Mesenchymal stem cell (in vitro differentiated cells and primary cell): ENCODE measurements at places on chromosomes 1 and 21.

- DNase-seq = no peak
Measured at GRCh38 chr1:213940947-213941346, 46.8 kb upstream of the PROX1 start.

- DNase-seq = no peak
Measured at GRCh38 chr1:24541711-24542346, 14.1 kb upstream of the NCMAP start.

DNA sequence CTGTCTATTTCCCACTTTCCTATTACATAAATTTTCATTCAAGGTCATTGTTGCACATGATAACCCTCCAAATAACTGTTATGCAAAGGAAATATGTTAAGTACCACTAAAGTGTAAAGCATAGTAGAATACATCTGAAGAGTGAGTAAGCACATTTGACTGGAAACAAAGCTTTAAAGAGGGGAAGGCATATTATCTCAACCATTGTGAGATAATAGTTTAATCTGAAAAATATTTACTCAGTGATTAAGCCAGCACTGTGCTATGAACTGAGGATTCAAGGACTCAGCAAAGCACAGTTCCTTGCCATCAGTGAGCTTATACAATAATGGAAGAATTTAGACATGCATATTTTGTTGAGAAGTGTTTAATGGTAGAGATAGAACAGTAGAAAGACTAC lies 127.4 kb downstream of the HMCN1 start:
- no peak for DNase-seq

GRCh38 chr1:27632387-27633297 lies 2.3 kb downstream of the FGR start:
- DNase-seq = no peak

DNA sequence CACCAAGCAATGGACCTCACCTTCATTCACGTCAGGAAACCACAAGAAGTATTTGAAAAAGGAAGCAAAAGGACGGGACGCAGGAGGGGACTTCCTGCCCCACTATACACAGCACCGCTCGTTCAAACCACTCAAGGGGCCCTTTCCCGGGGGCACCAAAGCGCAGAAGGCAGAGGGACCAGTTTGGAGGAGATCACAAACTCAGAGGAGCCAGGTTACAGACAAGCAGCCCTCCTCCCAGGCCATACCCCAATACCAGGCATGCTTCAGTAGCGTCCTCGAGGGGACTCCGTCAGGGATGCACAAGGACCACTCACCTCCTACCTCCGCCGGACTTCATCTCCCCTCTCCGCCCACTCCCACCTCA lies 685 bp downstream of the CRTC2 start:
- peak; percentile 35 for DNase-seq

GRCh38 chr1:221200464-221200863 lies 321.2 kb downstream of the HLX start:
- no peak for DNase-seq

- no peak for DNase-seq
Measured at GRCh38 chr1:24486331-24487065, 16.1 kb upstream of the RCAN3 start.

GRCh38 chr1:85313888-85314696 lies 37.7 kb upstream of the BCL10 start:
- DNase-seq = peak; percentile 76

GRCh38 chr1:2115008-2115641 lies 64.9 kb downstream of the PRKCZ start:
- no peak for DNase-seq

DNA sequence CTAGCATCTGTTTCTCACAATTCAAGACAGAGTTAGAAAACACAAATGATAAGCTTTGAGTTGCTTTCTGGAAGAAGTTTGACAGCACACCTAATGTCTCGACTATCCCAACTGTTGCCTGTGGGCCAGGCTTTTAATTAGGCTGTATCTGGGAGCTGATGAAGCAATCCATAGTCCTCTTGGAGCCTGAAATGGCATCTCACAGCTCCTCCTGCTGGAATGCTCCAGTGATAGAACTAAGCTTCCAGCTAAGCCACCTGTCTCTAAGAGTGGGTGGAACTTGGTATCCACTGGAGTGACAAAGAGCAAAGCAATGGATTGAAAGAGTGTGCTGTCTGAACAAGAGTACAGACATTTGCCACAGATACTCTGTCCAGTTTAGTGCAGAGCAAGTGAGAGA lies 605.3 kb upstream of the NR5A2 start:
- DNase-seq = peak; percentile 60

DNA sequence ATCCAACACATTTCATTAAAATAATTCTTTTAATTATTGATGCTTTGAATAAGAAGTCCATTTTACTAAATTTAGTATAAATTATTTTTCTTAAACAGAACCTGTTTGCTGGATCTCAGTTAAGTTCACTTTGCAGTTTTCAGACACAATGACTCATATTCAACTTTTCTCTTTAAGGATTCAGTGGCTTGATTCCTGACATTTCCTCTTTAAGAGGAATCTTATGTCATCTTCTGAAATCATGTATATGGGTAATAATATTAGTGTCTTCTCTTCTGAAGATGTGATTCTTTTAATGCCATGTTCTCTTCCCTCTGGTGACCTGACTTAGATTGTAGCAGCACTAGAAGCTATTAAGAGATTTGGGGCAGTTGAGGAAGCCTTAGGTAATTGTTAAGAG lies 12.6 kb downstream of the CREG1 start:
- DNase-seq = no peak

DNA sequence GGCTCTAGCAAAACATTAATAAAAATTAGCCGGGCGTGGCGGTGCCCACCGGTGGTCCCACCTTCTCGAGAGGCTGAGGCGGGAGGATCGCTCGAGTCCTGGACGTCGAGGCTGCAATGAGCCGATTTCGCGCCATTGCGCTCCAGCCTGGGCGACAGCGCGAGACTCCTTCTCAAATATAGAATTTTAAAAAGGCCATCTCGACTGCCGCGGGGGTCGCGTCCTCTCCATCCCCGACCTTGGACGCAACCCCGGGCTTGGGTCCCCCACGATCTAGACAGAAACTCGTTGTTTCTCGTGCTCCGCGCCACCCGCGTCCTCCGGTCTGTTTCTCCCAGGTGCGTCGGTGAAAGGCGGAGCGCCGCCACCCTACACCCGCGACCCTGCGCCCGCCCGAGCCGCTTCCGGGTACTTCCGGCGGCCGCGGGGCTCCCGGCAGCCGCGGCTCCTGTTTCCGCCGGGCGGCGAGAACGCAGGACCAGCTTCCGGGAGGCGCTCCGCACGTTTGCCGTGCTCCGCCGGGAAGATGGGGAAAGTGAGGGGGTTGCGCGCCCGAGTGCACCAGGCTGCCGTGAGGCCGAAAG lies at the start of gene SLX9:
Gene SLX9, plus strand, starts transcription at position 498 of the 584 bp plus-strand sequence. Its CDS starts 29 bp downstream, at position 527.
- peak; percentile 73 for DNase-seq

DNA sequence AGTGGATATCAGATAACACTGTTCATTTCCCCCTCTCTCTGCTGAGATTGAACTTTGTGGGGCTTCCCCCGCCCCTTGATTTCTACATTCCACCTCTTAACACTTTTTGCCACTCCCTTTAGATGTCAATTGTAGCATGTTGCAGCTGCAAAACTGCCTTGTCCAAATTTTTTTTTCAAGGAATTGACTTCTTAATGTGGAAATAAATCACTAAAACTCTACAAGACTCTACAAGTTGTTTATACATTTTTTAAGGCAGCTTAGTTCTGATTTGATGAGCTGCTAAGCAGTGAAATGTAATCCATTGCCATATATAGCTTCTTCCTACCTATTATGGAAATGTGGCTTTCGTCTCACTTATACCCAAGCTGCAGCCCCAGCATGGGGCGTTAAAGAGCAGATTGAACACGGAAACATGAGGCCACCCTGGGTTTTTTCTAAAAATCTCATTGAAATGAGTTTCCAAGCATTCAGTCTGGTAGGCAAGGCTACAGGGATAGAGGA lies 132.2 kb downstream of the SYT2 start:
- peak; percentile 65 for DNase-seq

DNA sequence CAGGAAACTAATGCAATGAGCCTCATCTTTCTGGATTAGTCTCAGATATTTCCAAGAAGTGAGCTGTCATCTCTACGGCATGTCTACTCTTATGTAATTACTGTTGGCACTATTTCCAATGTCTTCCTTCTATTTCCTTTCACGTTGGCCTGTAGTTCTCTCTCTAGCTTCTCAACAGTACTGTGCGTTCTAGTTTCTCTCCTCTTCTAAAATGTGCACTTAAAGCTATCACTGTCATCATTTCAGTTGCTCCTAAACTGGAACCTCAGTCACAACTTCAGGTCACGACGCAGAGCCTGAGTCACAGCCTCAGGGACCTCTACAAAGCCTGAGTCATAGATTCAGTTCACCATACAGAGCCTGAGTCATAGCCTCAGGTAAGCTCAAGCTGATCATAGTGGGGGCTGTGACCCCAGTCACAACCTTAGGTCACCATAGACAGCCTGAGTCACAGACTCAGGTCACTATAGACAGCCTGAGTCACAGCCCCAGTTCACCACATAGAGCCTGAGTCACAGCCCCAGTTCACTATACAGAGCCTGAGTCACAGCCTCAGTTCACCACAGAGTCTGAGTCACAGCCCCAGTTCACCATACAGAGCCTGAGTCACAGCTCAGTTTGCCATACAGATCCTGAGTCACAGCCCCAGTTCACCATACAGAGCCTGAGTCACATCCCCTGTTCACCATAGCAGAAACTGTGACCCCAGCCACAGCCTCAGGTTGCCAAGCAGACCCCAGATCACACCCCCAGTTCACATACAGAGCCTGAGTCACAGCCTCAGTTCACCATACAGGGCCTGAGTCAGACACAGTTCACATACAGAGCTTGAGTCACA lies 13.0 kb downstream of the WNT9A start:
- peak; percentile 69 for DNase-seq

GRCh38 chr21:39265603-39266002 lies 47.8 kb downstream of the BRWD1 start:
- no peak for DNase-seq

- DNase-seq = peak; percentile 79
Measured at GRCh38 chr1:16078925-16079656, 5.6 kb upstream of the FAM131C start.

GRCh38 chr1:151990856-151991198 lies 2.8 kb downstream of the S100A10 start:
- peak; percentile 77 for DNase-seq

DNA sequence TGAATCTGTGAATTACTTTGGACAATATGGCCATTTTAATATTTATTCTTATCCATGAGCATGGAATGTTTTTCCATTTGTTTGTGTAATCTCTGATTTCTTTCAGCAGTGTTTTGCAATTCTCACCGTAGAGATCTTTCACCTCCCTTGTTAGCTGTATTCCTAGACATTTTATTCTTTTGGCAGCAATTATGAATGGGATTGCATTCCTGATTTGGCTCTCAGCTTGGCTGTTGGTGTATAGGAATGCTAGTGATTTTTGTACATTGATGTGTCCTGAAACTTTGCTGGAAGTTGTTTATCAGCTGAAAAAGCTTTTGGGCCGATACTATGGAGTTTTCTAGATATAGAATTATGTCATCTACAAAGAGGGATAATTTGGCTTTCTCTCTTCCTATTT lies 44.2 kb upstream of the NEGR1 start:
- DNase-seq = no peak

DNA sequence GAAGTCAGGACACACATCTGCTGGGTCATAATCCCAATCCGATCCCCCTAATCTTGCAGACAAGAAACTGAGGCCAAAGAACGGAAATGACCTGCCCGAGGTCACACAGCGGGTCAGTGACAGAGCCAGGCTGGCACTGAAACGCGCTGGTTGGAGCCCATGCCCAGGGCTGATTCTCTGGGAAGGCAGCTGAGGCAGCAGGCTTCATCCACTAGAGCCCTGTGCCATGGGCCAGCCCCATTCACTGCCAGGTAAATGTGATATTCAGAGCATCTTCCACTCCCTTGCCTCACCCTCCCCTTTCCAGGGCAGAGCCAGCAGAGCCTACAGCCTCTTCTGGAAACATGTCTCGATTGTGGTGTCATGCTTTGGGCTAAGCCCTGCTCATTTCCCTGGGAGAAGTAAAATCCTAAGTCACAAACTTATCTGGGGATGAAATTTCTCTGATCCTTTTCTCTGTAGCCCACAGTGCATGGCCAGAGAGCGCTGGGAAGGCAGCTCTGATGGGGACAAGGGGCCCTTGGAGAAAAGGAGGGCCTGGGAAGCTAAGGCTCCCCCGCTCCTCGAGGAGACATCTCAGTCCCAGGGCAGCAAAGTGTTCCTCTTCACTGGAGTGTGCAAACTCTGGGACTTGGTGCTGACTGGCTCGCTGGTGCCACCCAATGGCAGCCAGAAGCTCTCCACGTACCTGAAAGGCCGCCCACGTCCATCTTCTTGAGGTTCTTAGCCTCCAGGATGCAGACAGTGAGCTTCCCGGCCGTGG lies 110.4 kb downstream of the SYT2 start:
- peak; percentile 76 for DNase-seq

GRCh38 chr1:10625554-10625953 lies 150.8 kb downstream of the PEX14 start:
- no peak for DNase-seq

- DNase-seq = no peak
Measured at GRCh38 chr1:47418681-47419325, 2.7 kb downstream of the FOXE3 start.

DNA sequence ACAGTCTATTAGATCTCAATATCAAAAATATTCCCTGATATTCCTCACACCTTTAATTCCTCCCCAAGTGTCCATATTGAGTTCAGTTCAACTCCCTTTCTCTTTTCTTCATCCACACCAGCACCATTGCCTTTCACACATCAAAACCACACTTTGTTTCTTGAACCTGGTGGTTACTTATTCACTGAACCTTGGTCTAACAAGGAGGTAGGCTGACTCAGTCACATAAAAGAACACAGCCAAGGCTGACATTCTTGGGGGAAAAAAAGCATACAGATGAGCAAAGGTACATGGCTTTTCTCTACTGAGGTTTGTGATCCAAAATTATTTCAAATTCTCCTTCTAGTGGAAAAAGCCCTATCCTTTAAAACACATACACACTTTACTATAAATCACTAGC lies 131.7 kb upstream of the USH2A start:
- DNase-seq = no peak

DNA sequence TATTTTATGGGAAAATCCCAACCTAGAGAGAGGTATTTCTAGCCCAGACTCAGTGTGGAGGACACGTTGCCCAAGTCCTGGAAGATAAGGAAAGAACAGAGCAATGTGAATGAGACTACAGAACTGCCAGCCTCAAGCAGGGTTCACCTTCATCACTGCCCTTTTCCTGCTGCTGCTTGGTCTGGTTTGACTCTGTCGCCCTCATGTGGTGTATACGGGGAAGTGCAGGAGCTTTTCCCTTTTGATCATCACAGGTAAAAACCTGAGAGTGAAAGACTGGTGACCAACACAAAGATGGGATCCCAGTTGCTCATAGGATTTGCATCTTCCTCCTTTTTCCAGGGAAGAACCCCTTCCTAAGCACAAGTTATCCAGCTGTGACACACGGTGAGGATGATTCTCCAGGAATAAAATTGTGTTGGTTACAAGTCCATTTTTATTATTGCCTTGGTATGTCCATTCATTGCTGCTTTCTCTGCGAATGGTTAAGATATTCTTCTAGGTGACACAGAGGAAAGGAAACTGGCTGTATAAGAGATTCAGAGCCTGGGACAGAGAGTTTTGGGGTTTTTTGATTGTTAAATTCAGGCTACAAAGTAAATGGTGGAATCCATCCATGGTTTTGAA lies 89.5 kb upstream of the CD53 start:
- peak; percentile 44 for DNase-seq
